ENCODE measurements at places on chromosomes 16 and 17. TPM values are rescaled to one million over a fixed set of nuclear protein-coding genes. Genes with fewer than 3 reads are reported as not detected.

DNA sequence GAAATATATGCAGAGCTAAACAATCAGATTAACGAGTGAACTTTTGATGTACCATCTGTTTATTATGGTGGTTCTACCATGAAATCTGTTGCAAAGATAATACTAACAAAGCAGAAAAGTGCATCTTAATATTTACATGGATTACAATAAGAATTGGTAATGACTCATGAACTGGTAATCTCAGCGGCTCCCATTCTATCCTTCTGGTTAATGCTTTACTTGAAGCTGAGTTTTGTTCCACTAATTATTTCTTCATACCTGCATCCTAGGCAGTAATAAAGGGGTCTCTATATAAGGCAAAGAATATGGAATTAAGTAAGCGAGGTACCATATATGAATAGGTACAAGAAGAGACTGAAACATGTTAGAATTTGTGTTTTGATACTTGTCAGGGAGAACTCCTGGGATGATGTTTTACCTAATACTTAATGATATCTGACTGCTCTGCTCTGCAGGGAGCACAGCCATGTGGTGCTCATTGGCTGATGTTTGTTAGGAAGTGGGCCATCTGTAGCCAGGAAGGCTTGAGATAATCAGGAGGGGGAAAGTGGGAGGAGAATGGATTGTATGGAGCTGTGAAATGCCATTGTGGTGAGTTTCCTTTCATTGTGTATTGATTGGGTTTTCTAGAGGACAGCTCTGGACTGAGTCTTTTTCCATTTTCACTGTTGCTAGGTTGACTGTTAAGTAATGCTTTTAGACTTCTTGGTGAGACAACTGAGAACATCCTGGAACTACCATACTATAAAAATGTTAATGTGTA is 52.6 kb downstream of the MAP2K6 start:
- no peak for DNase-seq

- DNase-seq, result peak; percentile 70
These were observed 49.6 kb downstream of the MRC2 start for GRCh38 chr17:62676952-62677596.

DNA sequence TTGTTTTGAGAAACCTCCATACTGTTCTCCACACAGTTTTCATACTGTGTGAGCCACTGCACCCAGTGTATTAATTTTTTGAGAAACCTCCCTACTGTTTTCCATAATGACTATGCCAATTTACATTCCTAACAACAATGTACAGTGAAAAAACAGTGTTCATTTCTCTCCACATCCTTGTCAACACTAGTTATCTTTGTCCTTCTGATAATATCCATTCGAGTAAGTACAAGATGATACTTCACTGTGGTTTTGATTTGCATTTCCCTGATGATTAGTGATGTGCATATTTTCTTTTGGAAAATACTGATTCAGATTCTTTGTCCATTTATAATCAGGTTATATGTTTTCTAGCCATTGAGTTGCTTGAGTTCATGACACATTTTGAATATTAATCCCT is 462.0 kb downstream of the CDH11 start:
- no peak for DNase-seq

DNA sequence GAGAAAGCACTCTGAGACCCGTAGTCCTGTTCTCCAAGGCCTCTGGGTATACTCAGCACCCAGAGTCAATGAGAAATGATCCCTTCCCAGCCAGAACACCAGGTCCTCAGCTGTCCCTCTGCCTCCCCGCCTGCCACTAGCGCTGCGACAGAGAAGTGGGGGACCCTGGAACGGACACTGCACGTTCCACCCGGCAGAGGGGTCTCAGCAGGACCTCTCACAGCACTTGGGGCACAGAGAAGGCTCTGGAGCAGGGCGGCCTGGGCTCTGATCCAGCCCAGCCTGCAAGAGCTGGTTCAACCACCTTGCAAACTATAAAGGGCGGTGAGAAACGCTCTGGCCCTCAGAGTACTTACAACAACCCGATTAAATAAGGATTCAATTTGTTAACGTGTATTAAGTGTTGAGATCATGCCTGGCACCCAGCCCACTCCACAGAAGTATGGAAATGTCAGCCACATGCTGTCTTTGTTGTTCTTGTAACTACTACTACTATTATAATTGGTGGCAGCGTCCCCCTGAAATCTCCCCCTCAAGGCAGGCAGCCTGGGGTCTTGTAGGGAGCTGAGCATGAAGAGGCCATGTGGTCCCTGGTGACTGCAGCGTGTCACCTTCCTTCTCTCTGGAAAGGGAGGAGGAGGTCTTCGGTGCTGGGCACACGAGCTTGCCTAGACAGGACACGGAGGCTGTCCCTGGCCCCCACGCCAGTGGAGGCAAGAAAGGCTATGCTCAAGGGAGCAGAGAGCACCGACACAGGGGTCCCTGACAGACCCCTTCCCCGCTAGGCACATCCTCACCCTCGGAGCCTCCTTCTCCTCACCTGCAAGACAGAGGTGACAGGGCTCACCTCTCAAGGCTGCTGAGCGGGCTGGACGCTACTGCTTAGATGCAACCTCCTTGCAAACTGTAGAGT is 2.4 kb downstream of the OSGIN1 start:
- no peak for DNase-seq

DPEP3 gene
- not detected for polyA plus RNA-seq

ITGB4 gene
- 13.9 TPM for polyA plus RNA-seq

DNA sequence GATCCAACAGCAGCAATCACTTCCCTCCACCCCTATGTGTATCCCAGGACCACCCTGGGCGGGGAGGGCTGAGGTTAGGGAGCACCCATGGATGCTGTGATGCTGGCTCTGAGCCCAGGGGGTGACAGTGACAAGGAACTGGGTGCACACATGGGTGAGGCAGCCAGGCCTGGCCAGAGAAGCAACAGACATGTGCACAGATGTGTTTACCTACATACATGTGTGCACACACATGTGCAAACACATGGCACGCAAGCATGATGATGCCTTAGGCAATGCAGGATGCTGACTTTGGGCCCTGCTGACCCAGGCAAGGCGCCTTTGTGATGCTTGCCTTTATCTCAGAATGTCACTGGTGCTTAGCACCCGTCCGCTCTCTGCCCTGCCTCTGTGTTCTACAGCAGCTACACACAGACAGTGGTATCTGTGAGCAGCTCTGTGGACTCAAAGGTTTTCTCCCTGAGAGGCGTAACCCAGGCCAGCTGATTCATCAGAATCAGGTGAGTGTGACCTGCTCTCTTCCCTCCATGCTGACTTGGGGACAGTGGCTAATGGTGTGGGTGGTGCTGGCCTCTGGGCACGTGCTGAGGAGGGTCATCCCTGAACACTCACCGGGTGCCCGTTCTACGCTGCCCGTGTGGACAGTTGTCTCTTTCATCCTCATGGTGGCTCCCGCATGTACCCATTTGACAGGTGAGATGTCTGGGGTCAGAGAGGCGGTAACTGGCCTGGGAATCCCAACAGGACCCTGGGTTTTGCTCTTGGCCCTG is 38.5 kb upstream of the KSR1 start:
- DNase-seq, result no peak

ZNF286A gene
- polyA plus RNA-seq, result 12.8 TPM

GRCh38 chr17:7313088-7313889 is 1.9 kb downstream of the GPS2 start:
- no peak for DNase-seq
